ENCODE measurements at places on chromosomes 1 and 21.
A peak's percentile ranks its signal among the peaks of the same experiment; 100 is the strongest.

- peak; percentile 18 for DNase-seq
These were observed 484.4 kb upstream of the ZRANB2 start for GRCh38 chr1:71565262-71565661.

DNA sequence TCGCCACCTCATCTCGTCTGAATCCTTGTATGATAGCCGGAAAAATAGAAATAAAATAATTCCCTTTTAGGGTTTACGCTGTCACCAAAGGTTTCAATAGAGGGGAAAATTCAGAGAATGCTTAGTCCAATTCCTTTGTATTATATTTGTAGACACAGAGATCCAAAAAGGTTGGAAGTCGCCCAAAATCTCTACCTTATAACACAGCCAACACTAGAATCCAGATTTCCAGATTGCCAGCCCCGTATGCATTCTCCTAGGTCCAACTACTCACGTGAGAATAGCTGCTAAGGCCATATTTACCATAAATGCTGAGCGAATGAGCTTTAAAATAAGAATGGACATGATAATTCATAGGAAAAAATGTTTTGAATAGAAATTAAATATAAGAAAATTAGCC lies 124.5 kb downstream of the KCNK1 start:
- DNase-seq = no peak

- DNase-seq = no peak
These were observed 75.1 kb upstream of the DPH5 start for GRCh38 chr1:101100674-101101073.

- DNase-seq = no peak
These were observed 68.5 kb upstream of the ZBTB18 start for GRCh38 chr1:243982447-243983018.

DNA sequence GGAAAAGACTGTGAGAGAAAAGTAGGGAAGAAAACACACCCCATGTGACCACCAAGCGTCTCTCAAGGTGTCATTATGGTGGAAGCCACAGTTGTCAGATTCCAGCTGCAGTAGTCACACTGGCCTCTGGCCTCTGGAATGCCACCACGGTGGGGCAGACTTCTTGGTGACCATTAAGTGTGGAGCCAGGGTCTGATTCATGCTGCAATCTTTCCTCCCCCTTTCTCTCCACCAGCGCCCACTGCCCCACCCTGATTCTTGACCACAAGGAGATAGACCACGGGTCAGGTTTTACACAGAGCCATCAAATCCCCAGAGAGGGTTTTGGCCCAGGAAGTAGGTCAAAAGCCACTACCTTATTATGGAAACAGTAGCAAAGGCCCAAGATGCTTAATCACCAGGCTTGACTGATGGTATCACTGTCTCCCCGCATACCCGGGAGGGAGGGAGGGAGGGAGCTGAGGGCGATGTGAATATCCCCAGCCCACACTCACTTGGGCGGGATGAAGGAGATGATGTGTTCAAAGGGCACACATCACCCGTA lies 52.7 kb upstream of the GRHL3 start:
- DNase-seq = no peak

- no peak for DNase-seq
These were observed 23.7 kb upstream of the WDR26 start for GRCh38 chr1:224458296-224458695.

DNA sequence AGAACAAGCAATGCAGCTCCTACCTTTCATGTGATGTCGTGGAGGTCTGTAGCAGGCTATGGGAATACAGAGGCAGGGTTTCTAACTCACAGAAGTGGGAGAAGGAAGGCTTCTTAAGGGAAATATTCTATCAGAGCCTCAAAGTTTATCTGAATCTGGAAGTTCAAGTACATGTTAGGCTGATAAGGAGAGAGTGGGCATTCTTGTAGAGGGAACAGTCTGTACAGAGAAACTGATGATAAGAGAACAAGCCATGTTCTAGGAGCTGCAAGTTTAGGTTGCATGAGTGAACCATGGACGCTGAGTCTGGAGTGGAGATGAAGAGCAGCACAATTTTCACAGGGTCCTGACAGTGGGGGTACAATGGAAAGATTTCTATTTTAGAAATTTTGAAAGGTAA lies 344.0 kb downstream of the CHRM3 start:
- no peak for DNase-seq

- no peak for DNase-seq
These were observed 255.3 kb downstream of the FOXD2 start for GRCh38 chr1:47693115-47693514.

DNA sequence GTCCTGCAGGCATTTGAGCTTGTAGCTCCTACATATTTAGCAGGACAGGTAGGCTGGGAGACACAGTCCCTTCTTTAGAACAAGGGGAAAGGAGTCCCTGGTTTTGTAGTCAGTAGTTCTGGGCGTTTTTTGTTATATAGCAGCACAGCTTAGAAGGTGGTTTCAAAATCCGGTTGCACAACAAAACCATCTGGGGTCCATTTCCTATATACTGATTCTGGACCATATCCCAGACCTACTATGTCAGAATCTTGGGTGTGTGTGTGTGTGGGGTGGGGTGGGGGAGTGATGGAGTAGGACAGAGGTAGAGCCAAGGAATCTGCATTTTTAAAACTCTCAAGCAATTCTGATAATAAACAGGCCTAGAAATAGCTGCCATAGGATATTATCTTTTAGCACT lies 21.6 kb downstream of the METTL13 start:
- no peak for DNase-seq

GRCh38 chr1:189438808-189439207 lies 1038.9 kb downstream of the BRINP3 start:
- no peak for DNase-seq

GRCh38 chr1:231606712-231607111 lies 19.9 kb upstream of the DISC1 start:
- no peak for DNase-seq

- no peak for DNase-seq
These were observed 80.3 kb downstream of the RNF220 start for GRCh38 chr1:44485229-44485933.

GRCh38 chr1:217076902-217077301 lies 353.7 kb upstream of the ESRRG start:
- no peak for DNase-seq

DNA sequence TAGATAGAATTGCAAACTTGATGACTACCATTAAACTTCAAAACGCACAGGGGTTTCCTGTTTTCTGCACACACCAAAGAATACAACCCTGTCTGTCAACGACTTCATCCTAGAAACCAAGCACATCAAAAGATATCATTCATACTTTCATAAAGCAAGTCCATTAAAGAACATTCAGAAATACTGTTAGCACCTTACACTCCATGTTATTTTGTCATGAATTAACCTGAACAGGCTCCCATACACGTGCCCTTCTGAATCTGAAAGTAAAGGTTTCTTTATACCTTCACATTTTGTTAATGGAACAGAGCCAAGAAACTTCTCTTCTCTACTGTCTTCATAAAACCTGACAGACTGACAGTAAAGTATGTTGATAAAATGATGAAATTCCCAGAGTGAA lies 46.1 kb downstream of the PUM1 start:
- DNase-seq = no peak

GRCh38 chr1:52190500-52191252 lies 48.8 kb downstream of the ZFYVE9 start:
- DNase-seq = no peak

DNA sequence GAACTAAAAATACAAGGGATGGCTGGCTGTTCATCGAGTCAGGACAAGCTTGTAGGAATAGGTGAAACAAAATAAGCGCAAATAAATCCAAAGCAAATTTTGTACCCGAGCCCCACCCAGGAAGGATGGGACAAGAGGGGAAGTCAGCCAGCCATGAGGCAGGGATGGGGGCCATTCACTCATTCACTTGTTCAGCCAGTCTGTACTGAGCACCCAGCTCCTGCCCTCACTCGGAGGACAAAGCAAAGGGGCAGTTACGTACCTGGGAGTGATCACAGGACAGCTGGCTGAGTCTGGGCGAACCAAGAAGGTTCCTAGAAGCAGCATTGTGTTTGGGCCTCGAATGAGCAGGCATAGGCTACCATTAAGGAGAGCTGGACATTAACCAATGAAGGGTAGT lies 94.0 kb upstream of the VAMP3 start:
- DNase-seq = no peak

- DNase-seq = no peak
These were observed 9.8 kb upstream of the TCEA3 start for GRCh38 chr1:23434260-23434775.

DNA sequence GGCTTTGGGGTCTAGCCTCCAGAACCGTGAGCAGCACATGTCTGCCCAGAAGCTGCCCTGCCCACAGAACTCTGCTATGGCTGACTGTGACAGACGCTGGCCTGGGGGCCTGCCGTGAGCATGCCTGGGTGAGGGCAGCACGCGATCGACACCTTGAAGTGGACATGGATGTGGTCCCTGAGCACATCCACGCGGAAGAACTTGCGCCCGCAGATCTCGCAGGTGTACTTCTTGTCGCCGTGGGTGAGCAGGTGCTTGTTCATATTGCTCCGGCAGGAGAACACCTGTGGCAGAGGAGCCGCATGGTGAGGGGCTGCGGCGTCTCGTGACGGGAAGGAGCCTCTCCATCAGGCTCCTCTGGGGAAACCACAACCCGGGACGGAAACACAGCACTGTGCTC lies 56.0 kb downstream of the PRDM15 start:
- DNase-seq = no peak

DNA sequence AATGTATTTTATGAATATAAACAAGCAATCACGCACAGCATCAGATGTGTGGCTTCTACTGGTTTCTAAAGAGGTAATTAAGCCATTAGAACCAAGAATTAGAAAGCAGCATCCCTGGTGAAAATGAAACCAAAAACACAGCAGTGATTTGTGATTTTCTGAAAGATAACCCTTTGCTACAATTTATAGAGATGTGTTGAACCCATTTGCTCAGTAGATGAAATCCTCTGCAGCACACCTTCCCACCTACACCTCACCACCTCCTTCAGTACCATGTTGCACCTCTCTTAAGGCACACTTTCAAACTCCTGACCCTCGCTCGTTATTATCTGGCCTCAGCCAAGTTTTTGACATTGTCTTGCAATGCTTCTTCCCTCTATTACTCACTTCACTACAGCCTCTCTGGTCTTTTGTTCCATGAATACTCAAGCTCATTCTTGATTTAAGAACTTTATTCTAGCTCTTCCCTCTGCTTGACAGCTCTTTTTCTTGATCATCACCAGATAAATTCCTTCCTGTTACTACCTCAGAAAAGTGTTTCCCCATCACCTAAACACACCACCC lies 38.6 kb downstream of the NSL1 start:
- DNase-seq = no peak

- DNase-seq = no peak
These were observed 36.4 kb downstream of the PALMD start for GRCh38 chr1:99682291-99682751.

DNA sequence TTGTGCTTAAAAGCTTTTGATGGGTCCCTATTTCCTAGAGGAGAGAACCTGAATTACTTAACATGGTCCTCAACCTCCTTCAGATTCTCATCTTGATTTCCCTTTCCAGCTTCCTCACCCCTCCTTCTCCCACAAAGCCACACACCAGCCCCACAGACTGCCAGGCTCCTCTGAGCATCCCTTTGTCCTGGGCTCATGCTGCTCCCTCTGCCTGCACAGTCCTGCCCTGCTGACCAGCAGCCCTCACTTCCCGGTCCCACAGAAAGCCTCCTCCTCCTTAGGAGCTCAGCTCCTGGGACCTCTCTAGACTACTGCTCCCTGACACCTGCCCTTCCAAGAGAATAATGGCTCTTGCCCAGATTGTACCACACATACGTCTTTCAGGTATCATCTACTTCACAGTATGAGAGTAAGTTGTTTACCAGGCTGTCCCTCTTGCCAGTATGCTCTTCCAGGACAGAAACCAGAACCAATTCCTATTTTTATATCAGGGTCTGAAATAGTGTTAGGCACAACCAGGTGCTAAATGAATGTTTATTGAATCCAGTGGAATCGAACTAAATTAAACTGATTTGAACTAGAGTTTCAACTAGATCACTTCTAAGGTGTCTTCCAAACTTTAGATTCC lies 373.4 kb downstream of the LMX1A start:
- no peak for DNase-seq

- peak; percentile 95 for DNase-seq
These were observed 96.8 kb upstream of the C21orf91 start for GRCh38 chr21:17915976-17916375.

- no peak for DNase-seq
These were observed 37.9 kb upstream of the EEIG2 start for GRCh38 chr1:108521990-108522393.

DNA sequence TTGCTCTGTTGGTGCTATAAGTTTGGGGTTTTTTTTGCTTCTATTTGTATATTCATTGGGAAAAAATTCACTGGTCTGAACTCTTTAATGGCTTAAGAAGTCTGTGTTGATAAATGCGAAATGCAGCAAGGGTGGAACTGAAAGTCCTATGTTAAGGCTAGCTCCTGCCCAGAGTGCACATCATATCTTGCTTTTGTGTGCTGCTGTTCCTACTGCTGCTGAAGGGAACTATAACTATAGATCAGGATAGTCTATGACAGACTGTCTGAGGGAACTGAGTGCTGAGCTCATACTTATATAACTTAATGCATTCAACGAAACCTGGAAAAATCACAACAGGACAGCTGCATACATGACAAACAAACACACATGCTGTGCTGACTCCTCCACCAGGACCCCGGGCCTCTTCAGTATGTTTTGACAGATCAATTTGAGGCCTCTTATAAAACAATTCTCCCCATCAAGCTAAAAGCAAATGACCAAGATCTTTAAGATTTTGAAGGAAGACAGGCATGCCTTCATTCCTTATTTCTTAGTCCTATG lies 1031.5 kb upstream of the ADGRL2 start:
- DNase-seq = no peak

DNA sequence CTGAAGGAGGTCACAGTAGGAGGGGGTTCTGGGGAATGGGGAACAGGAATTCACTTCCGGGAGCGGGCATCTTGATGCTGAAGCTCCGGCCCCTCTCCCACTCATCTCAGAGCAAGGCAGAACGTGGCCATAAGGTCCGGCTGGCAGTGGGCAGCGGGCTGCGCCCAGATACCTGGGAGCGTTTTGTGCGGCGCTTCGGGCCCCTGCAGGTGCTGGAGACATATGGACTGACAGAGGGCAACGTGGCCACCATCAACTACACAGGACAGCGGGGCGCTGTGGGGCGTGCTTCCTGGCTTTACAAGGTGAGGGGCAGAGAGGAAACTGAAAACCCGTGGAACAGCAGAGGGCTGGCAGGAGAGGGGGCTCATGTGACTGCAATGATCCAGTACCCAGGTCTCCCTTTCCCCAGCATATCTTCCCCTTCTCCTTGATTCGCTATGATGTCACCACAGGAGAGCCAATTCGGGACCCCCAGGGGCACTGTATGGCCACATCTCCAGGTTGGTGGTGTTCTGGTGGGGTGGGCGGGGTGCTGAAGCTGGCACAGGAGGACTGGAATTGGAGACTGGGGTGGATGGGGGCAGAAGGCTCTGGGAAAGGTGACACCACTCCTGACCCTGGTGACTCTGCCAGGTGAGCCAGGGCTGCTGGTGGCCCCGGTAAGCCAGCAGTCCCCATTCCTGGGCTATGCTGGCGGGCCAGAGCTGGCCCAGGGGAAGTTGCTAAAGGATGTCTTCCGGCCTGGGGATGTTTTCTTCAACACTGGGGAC lies 3.0 kb downstream of the SLC27A3 start:
- no peak for DNase-seq

GRCh38 chr1:89948722-89949345 lies 46.1 kb upstream of the ZNF326 start:
- no peak for DNase-seq
